Breast epithelium (tissue), 4 donors: ENCODE measurements at places on chromosomes 13 and 19. TPM values are rescaled to one million over a fixed set of nuclear protein-coding genes. Genes with fewer than 3 reads are reported as not detected.

ZNF850 gene
- 8.5 TPM for total RNA-seq

DNA sequence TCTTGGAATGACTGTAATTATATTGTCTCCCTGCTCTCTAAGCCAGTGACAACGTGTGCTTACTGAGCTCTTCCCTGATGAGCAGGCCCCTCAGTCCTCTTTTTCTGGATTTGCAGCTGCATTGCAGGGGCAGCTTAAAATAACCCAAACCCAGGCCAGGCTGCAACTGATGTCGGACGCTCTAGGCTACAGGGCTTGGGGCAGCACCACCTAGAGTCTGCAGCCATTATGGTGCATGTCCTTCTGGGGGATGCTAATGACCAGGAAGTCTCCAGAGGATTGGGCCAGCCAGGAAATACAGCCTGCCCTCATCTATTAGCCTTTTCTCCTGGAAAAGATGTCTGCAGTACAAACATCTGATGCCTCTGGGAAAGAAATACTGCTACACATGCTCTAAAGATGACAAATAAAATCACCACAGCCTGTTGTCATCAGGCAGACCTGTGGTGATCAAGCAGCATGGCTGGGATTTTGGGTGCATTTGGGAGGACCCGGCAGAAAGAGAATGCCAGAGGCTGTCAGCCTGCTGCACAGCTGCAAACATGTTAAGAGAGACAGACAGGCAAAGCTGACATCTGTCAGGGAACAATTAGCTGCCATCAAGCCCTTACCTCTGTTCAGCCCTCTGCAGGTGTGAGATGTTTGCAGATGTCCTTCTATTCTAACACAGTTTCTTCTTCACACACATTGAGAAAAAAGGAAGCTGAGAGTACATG, 51.8 kb downstream of the CCDC70 start:
- no peaks in the 10 kb centered on the region for H3K4me1 ChIP-seq
- H3K36me3 ChIP-seq = no peaks in the 10 kb centered on the region
- H3K27me3 ChIP-seq = no peaks in the 10 kb centered on the region
- DNase-seq = no peak

DNA sequence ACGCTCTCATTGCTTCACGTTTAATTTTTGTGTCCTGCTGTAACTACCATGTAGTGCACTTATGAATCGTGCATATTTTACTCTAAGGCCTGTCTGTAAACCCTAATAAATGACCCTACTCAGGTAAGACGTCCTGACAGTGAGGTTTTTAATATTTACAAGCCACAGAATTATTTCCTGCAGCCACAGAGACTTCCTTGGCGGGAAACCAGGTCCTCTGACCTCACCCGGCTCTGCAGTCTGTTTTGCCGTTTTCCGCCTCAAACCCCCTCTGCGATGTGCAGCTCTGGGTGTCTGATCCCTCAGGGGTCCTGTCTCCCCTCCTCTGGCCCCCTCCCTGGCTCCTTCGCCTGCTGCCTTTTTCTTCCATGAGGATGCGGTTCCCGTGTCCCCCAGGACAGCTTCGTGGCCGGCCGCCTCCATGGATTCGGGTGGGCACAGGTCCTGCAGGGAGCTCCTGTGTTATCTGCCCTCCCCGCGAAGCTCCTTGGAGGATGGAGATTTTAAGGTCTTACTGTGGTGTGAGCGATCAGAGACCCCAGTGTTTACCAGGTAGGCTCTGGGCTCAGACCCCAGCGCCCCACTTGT, 66.3 kb downstream of the MCF2L start:
- DNase-seq = no peak
- H3K4me3 ChIP-seq = no peak overlapping the region
- H3K36me3 ChIP-seq = no peaks in the 10 kb centered on the region

DNA sequence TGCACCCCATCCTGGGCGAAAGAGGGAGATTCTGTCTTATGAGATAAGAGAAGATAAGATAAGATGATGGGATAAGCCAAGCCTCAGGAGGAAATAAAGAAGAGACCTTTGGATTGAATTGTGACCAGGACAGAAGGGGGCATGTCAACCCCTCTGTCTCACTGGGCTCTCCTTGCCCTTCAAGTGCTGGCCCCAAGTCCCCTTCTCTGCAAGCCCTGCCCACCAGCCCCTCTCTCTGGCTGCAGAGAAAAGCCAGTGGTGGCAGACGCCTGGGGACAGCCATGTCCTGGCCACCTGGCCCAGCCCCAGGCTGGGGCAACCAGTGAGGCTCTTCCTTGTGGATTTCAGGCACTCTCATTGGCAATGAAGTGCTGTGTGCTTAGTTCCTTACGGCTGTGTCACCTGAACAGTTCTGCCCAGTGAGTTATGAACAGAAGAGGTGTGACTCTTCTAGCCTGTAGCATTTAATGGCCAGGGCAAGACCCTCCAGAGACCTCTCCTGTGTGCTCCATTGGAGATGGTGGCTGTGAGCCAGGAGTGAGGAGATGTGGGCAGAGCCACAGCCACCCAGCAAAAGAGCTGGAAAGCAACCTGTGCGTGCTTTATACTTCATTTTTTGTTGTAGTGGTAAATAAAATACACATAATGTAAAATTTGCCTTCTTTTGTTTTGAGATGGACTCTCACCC, 6.1 kb upstream of the BTBD2 start:
- no peak overlapping the region for H3K27ac ChIP-seq
- no peak overlapping the region for H3K4me3 ChIP-seq
- no peak for DNase-seq
- no peaks in the 10 kb centered on the region for H3K27me3 ChIP-seq

- peak overlapping the region; percentile 98 for H3K27ac ChIP-seq
- H3K27me3 ChIP-seq = no peaks in the 10 kb centered on the region
- H3K4me1 ChIP-seq = no peaks in the 10 kb centered on the region
- H3K36me3 ChIP-seq = no peaks in the 10 kb centered on the region
Measured at GRCh38 chr13:30396434-30397075, 25.7 kb upstream of the UBE2L5 start.

- no peak overlapping the region for H3K4me3 ChIP-seq
- no peaks in the 10 kb centered on the region for H3K27me3 ChIP-seq
- DNase-seq = no peak
- H3K36me3 ChIP-seq = no peaks in the 10 kb centered on the region
- H3K27ac ChIP-seq = no peak overlapping the region
Measured at GRCh38 chr13:45257638-45258333, 56.9 kb upstream of the KCTD4 start.

GRCh38 chr19:5106191-5106726, 137.3 kb downstream of the KDM4B start:
- DNase-seq = no peak
- no peak overlapping the region for H3K4me3 ChIP-seq
- no peaks in the 10 kb centered on the region for H3K27me3 ChIP-seq
- H3K4me1 ChIP-seq = peaks cover 12% of the 10 kb centered on the region
